DMS79 (cell line): ENCODE measurements at places on chromosomes 5 and 9.
A peak's percentile ranks its signal among the peaks of the same experiment; 100 is the strongest.

GRCh38 chr5:83530193-83530592, 58.6 kb downstream of the VCAN start:
- DNase-seq, result no peak

- DNase-seq, result no peak
Observed at GRCh38 chr5:114191441-114191840, 170.4 kb upstream of the KCNN2 start.

DNA sequence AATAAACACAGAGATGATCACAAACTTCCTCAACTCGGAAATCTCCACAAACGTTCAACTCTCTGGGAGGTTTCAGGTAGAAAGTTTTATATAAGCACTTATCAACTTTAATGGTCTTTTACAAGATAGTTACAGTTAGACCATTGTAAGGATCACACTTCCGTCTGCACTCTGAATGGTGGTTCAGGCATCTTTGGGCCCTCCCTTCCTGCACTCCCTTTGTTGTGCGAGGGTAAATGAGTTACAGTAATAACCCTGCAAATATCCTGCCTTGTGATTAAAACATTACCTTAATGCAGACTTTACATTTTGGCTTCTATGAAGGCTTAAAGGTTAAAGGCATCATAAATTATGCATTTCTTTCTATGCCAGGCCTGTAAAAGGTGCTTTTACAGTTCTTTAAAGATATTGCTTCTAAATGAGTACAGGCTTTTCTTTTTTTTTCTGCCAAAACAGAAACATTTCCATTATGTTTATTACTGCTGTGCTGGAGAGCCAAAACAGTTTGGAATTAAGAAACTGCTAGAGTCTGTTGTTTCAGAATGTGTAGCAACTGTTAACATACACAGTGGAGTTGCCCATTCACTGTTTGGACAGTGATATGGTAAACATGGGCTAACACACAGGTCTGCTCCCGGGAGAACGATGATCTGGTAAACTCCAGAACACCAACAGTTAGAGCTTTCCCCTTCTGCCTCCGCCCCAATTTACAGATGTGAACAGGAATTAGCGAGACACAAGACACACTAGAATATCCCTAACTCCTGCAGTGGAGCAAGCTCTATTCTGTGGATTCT, 1.1 kb downstream of the PRUNE2 start:
- DNase-seq, result no peak

DNA sequence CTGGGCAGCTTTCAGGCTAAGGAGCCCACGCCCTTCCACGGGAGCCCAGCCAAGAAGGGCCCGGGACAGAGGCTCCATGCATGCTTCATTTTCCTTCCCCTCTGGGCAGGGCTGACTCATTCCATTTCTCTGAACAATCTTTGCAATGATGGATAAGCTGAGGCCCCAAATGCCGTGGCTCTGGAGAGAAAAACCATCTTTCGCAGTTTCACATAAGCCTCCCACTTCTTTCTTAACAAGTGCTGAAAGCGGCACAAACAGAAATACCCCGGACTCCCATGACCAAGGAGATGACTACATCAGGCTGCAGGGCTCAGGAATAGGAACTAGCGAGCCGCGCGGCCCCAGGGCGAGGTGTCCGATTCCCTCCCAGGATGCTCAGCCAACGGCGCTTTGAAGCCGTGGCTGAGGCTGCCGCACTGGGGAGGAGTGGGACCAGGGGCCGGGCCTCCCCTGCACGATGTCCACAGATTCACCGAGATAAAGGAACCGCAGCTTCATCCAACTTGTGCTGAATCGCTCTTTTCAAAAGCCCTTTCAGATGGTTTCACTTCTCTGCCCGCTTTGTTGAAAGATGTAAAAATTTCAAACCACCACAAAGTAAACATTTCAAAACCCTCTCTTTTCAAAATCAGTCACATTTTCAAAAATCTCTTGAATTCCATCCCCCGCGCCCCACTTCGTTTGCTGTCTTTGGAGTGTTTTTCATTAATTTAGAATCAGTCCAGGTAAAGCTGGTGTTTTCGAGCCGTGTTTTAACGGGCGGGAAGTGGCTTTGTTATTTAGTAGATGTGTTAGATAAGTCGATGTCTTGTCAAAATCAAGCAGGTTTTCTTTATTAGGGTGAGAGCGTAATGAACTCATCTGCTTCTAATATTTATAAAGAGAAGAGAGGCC, 96.5 kb upstream of the LMX1B start:
- peak; percentile 28 for DNase-seq

DNA sequence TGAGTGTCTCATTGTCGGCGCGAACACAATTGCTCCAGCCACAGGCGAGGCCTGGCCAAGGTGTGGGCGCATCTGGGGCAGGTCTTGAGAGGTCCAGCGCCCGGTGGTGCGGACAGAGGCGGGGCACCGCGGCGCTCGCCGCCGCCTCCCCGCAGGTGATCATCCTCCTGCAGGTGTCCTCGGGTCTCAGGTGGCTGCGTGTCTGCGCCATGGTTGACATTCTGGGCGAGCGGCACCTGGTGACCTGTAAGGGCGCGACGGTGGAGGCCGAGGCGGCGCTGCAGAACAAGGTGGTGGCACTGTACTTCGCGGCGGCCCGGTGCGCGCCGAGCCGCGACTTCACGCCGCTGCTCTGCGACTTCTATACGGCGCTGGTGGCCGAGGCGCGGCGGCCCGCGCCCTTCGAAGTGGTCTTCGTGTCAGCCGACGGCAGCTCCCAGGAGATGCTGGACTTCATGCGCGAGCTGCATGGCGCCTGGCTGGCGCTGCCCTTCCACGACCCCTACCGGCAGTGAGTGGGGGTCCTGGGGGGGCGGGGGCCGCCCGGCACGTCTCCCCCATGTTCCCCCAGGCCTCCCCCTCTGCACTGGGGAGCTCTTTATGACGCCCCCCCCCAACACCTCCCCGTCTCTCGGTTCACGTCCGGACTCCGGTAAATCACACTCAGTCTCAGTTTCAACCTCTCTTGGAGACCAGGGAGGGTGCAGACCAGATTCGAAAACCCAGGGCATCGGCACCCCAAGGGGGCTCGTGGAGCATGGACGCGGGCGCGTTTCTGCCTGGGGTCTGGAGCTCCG, 446 bp downstream of the NXNL2 start:
- no peak for DNase-seq

DNA sequence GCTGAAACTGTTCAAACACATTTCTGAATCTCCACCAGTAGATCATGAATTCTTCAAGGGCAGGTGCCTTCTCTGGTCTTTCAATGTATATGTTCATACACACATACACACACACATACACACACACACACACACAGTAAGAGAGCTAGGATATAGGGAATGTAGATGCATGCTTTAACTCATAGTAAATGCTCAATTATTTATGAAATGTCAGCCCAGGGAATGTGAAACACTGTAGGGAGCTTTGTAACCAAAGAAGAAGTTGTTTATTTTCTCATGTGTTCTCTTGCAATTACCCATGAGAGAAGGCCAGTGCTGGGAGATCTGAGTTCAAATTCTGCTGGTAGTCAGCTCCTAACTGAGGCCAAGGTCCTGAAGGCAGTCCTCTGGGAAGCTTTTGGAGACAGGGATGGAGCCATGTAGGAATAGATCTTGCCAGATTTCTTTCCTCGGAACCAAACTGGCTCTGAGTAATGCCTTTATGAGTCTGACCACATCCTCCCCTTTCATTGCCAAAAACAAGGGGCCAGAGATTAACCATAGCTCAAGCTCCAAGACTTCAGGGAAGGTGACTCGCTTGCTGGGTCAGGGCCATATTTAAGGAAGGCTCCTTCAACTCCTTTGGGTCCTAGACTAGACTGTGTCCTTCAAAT, 487.0 kb upstream of the TNC start:
- DNase-seq, result no peak

DNA sequence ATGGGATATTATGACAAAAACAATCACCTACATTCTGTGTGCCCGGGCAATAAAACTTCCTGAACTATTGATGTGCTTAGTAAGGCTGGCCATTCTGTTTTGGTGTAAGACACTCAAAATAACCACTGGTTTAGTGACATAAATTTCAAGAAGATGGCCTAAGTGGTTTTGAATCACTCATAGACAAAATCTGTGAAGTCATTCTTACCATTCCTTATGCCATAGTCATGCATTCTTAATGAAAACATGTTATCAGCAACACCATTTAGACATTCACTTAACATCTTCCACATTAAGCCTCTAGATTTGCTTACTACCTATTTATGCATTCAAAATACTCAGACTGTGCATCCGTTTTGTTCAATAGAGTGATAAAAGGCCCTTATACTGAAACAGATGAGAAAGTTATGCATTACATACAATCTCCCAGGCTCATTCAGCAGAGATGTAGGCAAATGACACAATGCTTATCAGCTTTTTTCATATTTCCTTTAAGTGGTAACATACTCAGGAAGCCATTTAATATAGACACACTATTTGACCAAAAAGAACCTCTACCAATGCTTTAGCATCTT, 848.8 kb upstream of the DMAC1 start:
- no peak for DNase-seq

GRCh38 chr9:134533850-134534588, 107.6 kb upstream of the COL5A1 start:
- no peak for DNase-seq

GRCh38 chr9:136152543-136152866, 33.8 kb upstream of the TMEM250 start:
- DNase-seq, result no peak

- no peak for DNase-seq
Observed at GRCh38 chr5:168042284-168043068, 249.0 kb upstream of the WWC1 start.
